ENCODE measurements at places on chromosomes 7 and 10. TPM values are rescaled to one million over a fixed set of nuclear protein-coding genes. Genes with fewer than 3 reads are reported as not detected.

DNA sequence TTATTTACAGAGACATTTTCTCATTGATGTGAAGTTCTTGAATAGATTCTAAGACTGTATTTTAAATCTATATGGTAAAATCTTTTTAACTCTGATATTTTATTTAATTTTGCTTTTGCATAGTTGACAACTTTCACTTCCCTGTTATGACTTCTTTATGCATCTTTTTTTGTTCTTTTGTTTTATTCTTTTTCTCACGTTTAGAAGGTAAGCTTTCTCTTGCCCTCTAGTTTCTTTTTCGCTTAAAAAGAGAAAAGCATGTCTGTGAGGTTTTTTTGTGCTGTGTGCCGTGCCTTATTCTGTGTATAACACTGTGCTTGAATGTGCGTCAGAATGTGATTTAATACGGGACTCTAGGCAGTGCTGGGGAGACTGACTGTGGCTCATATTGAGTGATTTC, 74.7 kb downstream of the AP3M1 start:
- no peak for DNase-seq

DNA sequence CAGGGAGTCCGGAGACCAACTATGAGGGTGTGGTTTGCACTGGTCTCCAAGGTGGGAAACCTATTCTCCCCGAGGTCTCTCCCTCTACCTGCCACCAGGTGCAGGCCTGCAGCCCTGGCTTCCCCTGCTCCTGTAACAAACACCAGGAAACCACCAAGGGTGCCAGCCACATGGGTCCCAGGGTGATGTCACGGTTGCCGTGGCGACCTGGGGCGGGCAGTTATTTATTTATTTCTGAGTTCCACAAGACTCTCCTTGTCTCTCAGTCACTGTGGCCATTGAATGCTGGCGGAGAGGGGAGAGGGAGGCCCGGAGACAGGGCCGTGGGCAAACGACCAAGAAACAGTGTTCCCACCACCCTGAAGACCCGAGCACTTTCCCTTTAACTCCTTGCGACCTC, 27.0 kb downstream of the MMD2 start:
- no peak for DNase-seq

- peak; percentile 63 for DNase-seq
Observed at GRCh38 chr7:13181216-13181615, 493.8 kb downstream of the ARL4A start.

DNA sequence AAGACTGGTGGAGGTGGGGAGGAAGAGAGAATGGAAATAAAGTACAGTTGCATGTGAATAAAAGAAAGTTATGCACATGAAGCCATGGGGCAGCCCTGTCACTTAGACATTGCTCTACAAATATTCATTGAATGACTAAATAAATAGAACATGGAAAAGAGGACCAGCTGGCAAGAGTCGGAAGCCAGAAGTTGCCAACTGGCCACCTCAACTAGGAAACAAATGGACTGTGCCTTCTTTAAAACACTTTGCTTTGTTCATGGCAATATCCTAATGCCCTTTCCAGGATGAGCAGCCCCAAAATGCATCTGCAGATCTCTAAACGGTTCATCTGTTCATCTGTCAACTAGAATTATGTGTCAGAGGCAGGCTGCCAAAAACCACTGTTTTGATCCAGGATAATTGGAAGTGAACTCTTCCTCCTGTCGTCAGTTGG, 157.3 kb downstream of the NOC3L start:
- DNase-seq: no peak

DNA sequence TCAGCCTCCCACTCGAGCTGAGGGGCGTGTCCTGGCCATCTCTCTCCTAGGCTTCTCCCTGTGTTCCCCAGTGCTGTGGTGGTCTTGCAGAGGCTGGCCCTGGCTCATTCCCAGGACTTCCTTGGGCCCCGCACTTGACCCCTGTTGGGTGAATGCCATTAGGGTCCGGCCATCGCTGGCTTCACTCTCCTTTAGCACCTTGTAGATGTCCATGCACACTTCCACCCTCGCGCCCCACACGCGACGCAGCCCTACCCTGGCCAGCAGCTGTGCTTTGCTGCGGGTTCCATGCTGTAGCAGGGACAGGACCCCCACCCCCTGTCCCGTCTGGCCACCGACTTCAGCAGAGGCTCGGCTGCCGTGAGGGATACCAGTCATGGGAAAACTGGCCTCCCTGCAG, 46.3 kb downstream of the PITRM1 start:
- DNase-seq: no peak

GRCh38 chr7:148325208-148325607, 265.4 kb upstream of the C7orf33 start:
- no peak for DNase-seq

DNA sequence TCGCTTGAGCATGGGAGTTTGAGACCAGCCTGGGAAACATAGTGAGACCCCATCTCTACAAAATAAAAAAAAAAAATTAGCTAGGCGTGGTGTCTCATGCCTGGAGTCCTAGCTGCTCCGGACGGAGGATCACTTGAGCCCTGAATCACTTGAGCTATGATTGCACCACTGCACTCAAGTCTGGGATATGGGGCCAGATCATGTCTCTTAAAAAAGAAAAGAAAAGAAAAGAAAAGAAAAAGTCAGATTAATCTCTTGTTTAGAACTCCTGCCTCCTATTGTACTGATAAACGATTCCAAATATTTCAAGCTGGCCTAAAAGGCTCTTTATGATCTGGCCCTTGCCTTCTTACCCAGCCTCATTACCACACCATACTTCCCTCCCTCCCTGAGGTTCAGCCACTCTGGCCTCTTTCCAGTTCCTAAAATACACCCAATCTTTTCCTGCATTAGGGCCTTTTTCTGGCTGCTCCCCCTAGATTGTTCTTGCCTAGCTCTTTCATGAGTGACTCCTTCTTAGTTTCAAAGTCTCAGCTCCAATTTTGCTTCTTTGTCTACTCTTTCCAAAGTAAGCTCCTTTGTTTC, 41.7 kb downstream of the VCL start:
- DNase-seq: peak; percentile 84

- no peak for DNase-seq
Observed at GRCh38 chr10:3236644-3237404, 64.2 kb upstream of the PITRM1 start.

DNA sequence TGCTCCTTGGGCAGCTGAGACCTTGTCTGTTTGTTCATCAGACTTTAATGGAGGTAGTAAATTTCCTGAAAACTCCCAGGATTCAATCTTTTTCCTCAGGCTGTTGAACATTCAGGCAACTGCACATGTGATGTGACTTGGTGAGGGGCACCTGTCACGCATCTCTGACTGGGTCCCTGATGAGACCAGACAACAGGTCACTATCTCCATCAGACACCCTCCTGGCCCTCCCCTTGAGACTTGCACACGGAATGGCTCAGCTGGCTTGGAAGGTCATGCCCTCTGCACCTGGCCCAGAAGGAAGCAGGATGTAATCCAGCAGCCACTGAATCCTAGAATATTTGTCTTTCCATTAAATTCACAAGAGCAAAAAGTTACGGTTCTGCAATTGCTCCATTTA, 15.9 kb downstream of the AQP1 start:
- no peak for DNase-seq

- peak; percentile 35 for DNase-seq
Observed at GRCh38 chr10:14416308-14416700, 85.6 kb upstream of the FRMD4A start.

DNA sequence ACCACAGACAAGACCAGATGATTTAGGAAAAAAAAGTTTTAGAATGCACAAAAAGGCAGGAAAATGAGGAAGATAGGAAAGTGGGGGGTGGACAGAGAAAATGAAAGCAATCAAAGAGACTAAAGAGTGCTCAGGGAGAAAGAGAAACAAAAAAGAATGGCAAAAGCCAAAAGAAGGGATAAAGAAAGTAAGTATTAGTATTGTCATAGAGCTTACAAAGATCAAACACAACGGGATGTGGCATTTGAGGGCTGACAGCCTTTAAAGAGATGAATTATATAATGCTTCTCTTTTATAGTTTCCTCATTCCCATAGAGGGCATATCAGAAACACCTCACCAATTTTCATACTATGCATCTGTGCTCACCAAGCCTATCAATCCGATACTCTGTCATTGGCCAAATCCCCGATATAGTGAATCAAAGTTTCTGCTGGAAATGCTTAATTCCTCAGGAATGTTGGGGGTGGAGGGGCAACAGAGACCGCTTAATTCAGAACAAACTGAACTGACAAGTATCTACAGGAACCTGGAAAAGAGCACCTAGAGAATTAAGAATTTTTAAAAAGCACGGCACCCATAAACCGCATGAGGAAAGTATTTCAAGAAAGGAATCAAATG, 2.7 kb downstream of the COG5 start:
- no peak for DNase-seq

GRCh38 chr7:7554021-7554432, 12.7 kb upstream of the MIOS start:
- DNase-seq: no peak

- no peak for DNase-seq
Observed at GRCh38 chr7:43593010-43593409, 10.1 kb downstream of the STK17A start.

DNA sequence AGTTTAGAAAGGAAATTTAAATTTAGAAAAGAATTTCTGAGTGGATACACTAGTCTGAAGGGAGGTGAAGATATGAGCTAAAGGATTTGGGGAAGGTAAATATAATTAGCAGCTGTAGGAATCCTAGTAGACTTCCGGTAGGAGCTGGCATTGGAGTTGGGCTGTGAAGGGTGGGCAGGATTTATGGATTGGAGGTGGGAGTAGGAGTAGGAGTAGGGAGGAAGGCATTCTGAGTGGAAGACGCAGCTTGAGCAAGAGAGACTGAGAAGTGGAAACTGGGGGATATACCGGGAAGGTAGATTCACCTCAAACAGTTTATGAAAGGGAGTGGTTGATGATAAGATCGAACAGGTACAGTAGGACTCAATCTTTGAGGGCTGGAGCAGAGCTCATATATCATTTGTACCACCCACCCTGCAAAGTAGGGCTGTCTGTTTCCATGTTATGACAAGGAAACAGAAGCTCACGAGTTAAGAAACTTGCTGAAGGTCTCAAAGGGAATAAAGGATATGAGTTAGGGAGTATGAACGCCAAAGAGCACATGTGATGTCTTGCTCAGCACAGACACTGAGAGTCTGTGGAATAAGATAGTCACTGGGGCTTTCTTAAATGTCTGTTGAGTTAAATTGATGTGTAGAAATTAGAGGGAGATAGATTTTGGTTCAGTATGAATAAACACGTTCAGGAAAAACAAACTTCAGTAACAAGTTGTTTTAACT, 81.6 kb downstream of the RPS24 start:
- no peak for DNase-seq

DNA sequence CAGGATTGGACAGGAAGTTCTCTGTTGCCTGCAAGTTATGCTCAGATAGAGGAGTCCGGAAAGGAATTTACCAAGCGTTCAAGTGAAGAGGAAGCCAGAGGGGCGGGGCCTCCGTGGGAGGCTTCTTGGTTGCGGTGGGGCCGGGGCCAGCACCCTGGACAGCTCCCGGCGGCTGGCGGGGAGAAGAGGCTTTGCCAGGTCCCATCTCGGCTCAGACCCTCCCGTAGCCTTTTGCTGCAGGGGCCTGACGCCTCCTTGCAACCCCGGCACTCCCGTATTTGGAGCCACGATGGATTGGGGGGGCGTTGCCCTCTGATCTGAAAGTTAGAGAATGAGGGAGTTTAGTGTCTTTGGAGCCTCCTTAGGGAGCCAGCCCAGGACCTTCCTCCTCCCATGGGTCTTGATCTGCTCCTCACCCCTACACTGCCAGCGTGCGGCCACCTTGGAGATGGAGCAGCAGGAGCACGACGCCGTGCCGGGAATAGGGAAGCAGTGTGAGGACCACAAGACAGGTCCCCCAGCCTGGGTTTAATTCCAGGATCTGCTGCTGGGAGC, 3.1 kb upstream of the SLC18A3 start:
- DNase-seq: peak; percentile 77

- DNase-seq: no peak
Observed at GRCh38 chr10:5477948-5478693, 21.2 kb downstream of the CALML5 start.

DNA sequence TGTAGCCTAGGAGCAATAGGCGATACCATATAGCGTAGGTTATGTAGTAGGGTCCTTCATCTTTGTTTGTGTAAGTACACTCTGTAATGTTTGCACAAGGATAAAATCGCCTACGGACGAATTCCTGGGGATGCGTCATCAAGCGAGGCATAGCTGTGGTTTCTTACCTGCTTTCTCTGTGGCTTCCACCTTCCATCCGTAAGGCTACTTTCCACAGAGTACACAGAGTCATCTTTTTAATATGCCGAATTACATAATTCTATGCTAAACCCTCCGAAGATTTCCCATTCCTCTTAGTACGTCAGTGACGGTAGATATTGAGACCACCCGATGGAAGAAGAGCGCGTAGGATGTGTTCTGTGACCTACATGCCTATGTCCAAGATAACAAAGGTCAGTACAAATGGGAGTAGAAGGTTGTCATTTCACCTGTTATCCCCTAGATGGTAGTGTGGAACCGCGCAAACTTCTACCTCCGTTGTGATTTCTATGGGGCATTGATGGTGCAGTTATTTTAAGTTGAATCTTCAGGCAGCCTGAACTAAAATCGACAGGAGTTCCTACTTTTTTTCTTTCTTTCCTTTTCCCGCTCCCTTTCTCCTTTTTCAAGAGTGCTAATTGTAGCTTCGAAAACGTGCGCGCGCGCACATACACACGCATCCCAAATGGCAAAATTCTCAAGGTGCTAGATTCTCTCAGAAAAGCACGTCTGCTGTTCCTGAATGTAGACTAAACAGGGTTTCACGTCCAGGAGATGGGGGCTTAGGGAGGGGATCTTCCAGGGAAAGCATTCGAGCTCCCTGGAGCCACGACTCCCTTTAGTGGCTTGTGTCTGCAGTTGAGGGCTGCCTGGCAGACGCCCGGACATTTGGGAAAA, 111.7 kb upstream of the MBL2 start:
- DNase-seq: peak; percentile 85

DNA sequence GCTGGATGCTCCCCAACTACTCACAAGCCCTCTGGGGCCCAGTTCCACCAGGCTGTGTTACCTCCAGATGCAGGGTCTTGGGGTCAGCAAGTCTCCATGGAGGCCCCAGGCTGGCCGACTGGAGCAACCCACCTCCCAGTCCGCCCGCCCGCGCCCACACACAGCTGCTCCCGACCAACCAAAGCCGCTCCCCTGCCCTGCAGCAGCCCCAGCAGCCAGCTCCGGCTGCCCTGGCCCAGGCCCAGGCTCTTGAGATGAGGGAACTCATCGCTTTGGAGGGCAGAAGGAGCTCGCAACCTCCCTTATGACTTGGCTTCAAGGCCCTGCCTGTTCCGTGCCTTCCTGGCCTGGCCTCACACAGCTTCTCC, 47.2 kb downstream of the LRRC20 start:
- DNase-seq: no peak

- peak; percentile 75 for DNase-seq
Observed at GRCh38 chr10:124748953-124749645, 4.9 kb upstream of the FAM53B start.

- DNase-seq: no peak
Observed at GRCh38 chr10:128160297-128160711, 34.1 kb upstream of the MKI67 start.

The EPO gene
- not detected for total RNA-seq

The C10orf67 gene
- 7.7 TPM for total RNA-seq

The CALCR gene
- total RNA-seq: 0.48 TPM

The ARID5B gene
- total RNA-seq: 81.9 TPM

The CNPY1 gene
- total RNA-seq: 0.96 TPM

The ZNF92 gene
- 17.3 TPM for total RNA-seq

The ATOH7 gene
- total RNA-seq: not detected

The ZNF37A gene
- 31.1 TPM for total RNA-seq

The TEX36 gene
- total RNA-seq: not detected

The ITGB1 gene
- total RNA-seq: 1,341 TPM

The NEUROG3 gene
- 0.48 TPM for total RNA-seq

The GSTO2 gene
- 1.2 TPM for total RNA-seq

The PDAP1 gene
- 29.6 TPM for total RNA-seq

The ENKUR gene
- 2.9 TPM for total RNA-seq

The AKR1C2 gene
- 1.4 TPM for total RNA-seq

All from umbilical cord (tissue), 2 donors.